ENCODE measurements at places on chromosomes 5 and 9.

- no peak for DNase-seq
Measured at GRCh38 chr5:79847561-79847960, 143.5 kb downstream of the MTX3 start.

DNA sequence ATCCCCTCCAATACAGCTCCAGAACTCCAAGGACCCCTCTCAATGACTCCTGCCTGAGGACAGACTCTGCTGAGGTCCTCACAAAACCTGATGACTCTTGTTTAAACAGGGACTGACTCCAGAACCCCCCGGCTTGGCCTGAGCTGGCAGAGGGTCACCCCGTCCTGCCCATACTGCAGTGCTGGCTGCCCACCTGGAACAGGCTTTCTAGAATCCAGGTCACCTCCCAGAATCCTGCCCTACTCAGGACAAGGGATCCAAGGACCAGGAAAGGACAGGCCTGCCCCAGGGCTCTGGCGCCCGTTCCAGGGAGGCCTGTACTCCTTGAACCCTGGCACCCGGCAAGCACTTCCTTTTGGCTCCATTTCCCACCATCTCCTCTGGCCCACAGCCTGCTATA, 22.2 kb downstream of the RALGDS start:
- no peak for DNase-seq

- DNase-seq, result no peak
Measured at GRCh38 chr9:81303658-81304057, 385.7 kb downstream of the TLE1 start.

DNA sequence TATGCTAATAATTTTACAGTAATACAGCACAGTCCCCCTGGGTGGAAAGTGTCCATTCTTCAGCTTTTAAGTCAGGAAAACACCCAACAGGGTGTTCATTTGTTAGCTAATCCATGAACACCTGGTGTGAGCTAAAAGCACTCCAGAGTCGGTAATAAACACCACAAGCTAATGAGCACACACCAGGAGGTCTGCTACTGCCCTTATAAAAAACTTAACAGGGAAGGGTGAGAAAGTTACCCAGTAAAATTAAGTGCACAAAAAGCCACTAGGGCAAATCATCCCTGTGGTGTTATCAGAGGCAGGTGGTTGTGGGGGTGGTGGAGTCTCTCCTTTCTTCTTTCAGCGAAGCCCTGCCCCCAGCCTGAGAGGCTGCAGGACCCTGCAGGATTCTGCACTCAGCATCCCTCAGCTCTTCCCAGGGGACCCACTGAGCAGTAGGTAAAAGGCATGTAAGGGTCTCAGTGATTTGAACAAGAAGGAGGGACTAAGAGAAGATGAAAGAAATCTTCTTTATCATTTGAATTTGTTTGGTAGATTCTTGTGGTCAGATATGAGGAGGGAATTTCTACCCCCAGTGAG, 14.4 kb downstream of the GDNF start:
- no peak for DNase-seq

DNA sequence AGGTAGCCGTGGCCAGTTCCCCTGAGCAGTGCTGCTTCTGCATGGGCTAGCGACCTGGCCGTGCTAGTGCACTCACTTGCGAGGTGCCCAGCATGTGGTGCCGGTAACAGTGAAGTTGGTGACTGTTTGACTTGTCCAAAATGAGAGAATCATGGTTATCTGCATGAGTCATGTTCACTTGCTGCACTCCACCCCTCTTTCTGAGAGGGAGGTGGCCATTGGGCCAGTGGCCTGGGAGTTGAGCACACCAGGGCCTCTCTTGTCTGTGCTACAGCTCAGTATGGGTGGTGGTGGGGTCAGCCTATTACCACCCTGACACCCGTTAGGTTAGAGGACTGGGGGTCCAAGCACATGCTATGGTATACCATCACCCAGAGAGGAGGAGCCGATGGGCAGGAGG, 55.4 kb upstream of the GARNL3 start:
- DNase-seq, result no peak

DNA sequence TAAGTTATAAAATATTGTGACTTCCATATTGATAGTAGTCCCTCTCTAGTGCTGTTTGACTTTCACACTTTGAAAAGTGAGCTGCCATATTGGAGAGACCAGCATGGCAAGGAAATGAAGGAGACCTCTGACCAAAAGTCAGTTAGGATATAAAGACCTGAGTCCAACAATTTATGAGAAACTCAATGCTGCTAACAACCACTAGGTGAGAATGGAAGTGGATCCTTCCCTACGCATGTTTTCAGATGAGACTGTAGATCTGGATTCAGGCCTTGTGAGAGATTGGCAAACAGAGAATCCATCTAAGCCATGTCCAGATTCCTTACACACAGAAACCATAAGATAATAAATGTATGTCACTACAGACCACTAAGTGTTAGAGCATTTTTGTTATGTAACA, 81.6 kb downstream of the CTNND2 start:
- no peak for DNase-seq

- DNase-seq, result no peak
Measured at GRCh38 chr5:133387091-133387490, 225.2 kb downstream of the FSTL4 start.

GRCh38 chr5:39100851-39101396, 26.7 kb upstream of the RICTOR start:
- no peak for DNase-seq

GRCh38 chr5:1115123-1115815, 3.4 kb upstream of the SLC12A7 start:
- no peak for DNase-seq

DNA sequence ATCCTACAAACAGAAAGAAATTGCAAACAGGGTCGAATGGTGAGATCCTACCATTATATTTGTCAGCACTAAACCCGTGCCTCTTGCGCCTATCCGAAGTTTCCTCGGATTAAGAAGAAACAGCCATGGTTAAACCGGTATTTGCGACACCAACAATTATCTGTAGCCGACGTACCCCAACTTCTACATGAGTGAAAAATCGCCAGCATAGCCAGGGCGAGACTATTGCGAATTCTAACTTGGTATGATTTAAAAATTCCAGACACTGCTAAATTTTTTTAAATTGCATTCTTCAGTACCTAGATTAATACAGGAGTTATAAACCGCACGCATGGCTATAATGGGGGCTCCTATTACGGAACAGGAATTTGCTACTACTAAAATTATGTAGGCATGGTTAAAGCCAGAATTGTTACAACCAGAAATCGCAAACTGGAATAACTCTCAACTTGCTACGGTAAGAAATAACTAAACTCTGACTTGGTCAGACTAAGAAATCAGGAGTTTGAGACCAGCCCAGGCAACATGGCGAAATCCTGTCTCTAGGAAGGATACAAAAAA, 25.3 kb upstream of the ANXA2R start:
- DNase-seq, result no peak

DNA sequence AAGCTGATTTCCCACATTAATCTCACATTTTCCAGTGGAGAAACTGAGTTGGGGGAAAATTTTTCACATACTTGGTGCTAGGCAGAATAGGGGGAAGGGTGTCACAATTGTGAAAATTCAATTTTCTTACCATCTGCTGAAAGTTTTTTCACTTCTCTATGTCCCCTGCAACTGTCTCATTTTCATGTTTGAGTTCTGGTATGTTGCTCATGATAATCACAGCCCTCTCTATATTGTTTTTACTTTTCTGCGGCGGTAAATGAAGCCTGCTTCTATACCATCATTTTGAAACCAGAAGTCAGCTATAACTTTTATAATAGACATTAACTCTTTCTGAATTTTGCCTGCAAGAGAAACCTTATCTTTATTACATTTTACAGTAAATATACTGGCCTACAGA, 1664.5 kb downstream of the EFNA5 start:
- DNase-seq, result no peak

DNA sequence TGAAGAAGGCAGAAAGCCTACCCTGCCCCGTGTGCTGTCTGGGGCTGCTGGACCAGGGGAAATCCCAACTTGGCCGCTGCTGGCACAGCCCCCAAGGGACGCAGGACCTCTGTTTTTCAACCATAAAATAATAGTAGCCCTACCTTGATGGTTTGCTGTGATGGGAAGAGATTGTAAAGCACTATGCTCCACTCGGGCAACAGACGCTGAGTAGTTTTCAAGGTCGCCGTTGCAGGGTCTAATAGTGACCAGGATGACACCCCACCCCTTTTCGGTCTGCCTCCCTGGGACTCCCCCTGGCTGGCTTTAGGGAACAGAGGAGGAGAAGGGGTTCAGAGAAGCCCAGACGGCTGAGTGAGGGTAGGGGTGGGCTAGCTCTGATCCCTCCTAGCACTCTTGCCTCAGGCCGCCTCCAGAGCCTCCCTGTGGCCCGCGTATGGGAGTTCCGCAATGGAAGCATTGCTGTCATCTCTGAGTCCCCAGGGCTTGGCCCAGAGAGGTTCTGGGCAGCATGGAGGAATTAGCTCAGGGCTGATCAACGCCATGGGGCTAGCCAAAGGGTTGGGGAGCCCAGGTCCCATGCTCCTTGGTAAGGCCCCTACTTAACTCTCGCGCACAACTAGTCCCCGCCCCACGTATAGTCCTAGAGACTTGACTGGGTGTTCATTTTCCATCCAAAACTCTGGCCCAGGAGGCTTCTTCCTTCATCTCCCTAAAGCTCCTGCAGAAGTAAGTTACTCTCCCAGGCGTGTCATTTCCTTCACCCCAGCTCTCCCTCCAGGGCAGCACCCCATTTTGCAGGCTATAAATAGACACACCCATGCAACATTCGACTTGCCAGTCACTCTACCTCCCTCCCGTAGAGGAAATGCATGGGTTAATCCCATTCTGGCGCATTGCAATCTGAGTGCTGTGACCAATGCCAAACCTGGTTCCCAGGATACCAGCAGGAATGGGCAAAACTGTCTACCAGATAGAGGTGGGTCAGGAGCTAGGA, 1.1 kb upstream of the IRF1 start:
- DNase-seq, result no peak

- DNase-seq, result no peak
Measured at GRCh38 chr5:139667001-139667729, 19.0 kb downstream of the CXXC5 start.

GRCh38 chr9:129006328-129007034, 21.6 kb downstream of the SH3GLB2 start:
- DNase-seq, result peak; percentile 41

DNA sequence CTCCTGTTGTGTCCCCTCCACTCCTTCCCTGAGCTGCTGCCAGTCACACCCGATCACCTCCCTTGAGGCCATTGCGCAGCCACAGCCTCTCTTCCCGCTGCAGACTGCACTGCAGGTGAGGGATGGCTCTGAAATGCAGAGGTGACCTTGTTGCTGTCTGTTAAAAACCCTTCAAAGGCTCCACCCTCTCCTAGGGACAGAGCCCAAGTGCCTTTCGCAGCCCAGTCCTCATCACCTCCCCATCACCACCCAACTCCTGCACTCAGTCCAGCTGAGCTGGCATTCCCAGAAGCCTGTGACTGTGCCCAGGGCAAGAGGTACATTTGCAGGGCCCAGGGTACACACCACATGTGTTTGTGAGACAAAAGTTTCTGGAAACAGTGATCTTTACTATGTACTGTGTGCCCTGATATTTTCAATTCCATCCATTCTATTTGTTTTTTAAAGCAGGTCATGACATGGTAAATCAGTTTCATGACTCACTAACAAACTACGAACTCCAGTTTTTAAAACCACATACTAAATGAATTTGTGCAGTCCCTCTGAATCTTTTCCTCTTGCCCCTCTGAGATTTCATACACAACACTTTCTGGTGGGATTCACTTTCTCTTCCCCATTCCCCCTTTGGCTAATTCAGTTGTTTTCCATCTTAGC, 73.0 kb upstream of the SPOCK1 start:
- DNase-seq, result no peak

GRCh38 chr5:27015758-27016157, 22.6 kb downstream of the CDH9 start:
- DNase-seq, result no peak

DNA sequence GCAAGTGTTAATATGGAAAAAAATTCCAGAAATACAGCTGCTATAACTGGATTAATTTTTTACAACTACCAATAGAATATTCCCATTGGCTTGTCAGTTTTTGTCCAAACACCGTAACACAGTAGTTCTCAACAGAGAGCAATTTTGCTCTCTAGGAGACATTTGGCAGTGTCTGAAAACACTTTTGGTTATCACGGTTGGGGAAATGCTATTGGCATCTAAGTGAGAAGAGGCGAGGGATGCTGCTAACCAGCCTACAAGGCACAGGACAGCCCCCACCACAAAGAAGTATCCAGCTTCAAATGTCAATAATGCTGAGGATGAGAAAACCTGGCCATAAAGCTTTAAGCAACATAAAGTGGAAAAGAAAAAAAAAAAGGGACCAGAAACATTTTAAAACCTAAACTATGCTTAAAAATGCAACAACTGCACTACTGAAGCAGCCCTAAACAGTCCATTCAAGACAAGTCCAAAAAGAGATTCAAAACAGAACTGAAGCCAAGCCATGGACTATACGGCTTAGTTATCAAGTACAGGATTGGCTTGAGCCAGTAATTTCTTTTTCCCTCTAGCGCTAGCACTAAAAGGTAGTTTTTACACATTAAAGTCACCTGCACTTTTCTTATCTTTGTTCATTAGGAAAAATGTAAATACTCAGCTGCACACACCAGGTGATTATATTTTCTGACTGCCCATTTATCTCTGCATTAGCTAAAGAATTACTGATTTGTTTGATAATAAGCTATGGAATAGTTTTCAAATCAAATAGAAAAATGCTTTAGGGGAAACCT, 83.9 kb downstream of the NR3C1 start:
- DNase-seq, result no peak

- DNase-seq, result no peak
Measured at GRCh38 chr5:64654561-64654938, 35.8 kb upstream of the SHISAL2B start.

DNA sequence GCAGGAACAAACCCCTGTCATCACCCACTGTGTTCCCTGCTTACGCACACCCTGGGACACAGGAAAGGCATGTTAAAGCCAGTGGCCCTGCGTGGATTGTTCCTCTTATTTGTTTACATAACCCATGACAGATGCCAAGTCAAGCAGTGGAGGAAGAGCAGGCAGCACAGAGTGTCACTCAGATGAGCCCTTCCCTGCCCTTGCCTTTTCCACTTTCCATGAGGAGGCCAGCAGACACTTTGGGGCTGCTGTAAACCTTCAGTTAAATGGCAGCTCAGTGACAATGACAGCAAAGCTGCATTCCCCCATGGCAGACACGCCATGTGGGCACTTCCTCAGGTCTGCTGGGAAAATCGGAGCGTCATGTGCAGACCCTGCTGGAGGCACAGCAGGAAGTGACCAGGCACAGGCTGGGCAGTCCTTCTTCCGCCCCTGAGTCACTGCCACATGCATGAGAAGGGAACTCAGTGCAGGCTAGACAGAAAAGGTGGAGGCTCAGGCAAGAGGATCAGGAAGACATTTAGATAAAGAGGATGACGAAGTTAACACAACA, 216.8 kb upstream of the PIK3R1 start:
- peak; percentile 49 for DNase-seq

- DNase-seq, result no peak
Measured at GRCh38 chr5:77642738-77643653, 4.5 kb upstream of the OTP start.

GRCh38 chr5:32299059-32299677, 13.6 kb downstream of the MTMR12 start:
- no peak for DNase-seq

GRCh38 chr9:115671963-115672305, 481.7 kb upstream of the PAPPA start:
- no peak for DNase-seq

- DNase-seq, result no peak
Measured at GRCh38 chr5:60896991-60897390, 47.9 kb downstream of the ERCC8 start.

Measured in C1 segment of cervical spinal cord (tissue), 14 donors.